NCI-H1092 treated with DMSO at 0.1 percent for 48 hours (cell line): ENCODE measurements at places on chromosomes 7 and 10.

- DNase-seq: no peak
Observed at GRCh38 chr7:27804139-27804538, 64.2 kb downstream of the TAX1BP1 start.

GRCh38 chr7:136923111-136923667 lies 54.7 kb downstream of the CHRM2 start:
- no peak for DNase-seq

GRCh38 chr7:124701955-124702354 lies 63.6 kb downstream of the GPR37 start:
- DNase-seq: no peak

DNA sequence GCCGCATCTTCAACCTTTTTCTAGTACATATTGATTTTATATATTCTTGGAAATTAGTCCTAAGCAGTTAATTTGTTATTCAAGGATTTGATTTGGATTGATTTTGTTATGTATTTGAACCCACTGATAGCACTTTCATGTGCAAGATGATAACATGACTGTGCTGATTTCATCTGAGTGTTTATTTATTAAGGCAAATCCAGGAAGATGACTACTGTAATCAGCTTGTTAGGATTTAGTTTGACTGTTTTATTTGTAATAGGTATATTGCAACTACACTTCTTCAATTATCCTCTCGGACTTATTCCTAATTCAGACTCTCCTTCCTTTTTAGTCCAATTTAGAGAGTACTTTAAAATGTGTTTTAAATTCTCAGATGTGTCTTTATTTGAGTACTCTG lies 75.1 kb upstream of the PRKG1 start:
- no peak for DNase-seq

DNA sequence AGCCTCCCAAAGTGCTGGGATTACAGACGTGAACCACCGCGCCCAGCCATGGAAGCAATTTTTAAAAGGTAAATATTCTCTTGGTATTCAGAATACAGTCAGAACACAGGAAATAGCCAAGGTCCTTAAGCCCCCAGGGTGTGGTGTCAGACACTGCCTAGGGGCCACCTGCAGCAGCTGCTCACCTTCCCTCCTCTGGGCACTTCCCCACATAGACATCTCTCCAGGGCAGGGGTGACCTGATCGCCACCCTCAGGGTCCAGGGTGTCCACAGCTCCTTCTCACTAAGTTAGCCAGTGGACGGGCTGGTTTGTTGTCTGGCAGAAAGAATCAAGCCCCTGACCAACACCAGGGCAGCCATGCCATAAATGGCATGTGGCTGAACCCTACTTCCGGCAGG lies 15.9 kb downstream of the URGCP start:
- no peak for DNase-seq

- no peak for DNase-seq
Observed at GRCh38 chr10:101969412-101969922, 86.5 kb downstream of the ARMH3 start.

DNA sequence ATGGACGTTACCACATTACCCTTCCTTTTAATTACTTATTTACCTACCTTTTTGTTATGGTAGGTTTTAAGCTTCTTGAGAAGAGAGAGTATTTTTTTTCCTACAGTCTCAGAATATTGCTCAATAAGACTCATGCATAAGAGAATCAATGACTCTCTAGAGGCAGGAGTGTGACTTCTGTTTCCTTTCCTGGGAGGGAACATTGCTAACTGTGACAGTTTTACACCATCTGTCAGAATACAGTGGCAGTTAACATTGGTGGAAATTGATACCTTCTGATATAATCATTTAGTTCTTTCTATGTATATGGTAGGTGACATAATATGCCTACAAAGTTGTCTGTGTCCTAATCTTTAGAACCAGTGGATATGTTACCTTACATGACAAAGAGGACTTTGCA lies 348.7 kb upstream of the POT1 start:
- DNase-seq: no peak

- DNase-seq: no peak
Observed at GRCh38 chr10:48656914-48657305, 27.8 kb upstream of the WDFY4 start.

DNA sequence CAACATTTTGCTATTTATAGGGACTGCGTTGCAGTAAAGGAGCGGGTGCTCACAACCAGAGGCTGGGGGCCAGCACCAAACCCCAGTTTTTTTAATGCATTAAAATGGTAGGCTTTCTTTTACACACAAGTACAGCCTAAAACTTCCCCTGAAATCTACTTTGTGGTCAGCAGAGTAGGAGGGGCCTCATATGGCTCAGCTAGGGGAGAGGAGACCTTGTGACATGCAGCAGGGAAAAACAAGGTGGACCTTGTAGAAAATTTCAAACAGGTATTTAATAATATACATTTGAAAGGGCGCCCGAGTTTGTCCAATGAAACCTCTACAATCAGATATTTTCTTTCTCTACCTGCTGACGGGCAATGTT lies 1.4 kb downstream of the CCDC136 start:
- DNase-seq: no peak

GRCh38 chr7:68224041-68224741 lies 1227.6 kb downstream of the TYW1 start:
- DNase-seq: peak; percentile 98
